Activated CD4-positive, alpha-beta T cell treated with anti-CD3 and anti-CD28 coated beads, Interleukin-2, amount 10 ng/mL, durations not matched to agents 7 days and 5 days (primary cell): ENCODE measurements at places on chromosomes 1 and 21.

- no peak for DNase-seq
Observed at GRCh38 chr1:242011894-242012660, 13.2 kb upstream of the MAP1LC3C start.

DNA sequence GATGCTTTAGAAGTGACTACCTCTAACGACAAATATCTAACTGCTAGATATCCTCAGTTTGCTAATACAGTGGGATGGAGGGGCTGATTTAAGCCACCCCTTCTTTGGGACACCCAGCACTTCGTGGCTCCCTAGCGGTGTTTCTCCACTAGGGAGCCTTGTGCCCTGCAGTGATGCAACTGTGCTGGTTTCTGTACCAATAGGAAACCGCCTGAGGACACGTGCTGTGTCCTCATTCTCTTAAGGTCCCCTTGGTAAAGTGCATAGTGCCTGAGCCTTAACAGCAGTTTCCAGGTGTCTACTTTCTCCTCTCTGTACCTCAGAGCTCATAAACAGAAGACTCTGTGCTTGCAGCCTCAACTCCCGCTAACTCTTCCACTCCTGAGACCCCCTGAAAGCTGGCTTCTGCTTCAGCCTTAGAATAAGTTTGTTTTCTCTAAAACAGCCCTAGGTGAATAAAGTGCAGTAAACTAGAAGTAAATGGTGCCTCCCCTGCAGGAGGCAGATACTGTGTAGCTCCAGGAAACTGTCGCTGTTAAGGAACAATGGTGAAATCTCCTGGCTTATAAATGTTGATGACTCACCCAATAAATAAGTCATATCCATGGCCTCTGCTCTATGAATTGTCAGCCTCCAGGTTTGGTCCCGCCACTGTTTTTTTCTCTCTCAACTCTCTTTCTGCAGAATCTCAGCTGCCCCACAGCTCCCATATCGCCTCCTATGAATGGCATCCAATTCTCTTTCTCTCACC, 130.4 kb downstream of the AK5 start:
- DNase-seq, result no peak

GRCh38 chr1:207882692-207883091, 28.2 kb downstream of the CD34 start:
- DNase-seq, result no peak

DNA sequence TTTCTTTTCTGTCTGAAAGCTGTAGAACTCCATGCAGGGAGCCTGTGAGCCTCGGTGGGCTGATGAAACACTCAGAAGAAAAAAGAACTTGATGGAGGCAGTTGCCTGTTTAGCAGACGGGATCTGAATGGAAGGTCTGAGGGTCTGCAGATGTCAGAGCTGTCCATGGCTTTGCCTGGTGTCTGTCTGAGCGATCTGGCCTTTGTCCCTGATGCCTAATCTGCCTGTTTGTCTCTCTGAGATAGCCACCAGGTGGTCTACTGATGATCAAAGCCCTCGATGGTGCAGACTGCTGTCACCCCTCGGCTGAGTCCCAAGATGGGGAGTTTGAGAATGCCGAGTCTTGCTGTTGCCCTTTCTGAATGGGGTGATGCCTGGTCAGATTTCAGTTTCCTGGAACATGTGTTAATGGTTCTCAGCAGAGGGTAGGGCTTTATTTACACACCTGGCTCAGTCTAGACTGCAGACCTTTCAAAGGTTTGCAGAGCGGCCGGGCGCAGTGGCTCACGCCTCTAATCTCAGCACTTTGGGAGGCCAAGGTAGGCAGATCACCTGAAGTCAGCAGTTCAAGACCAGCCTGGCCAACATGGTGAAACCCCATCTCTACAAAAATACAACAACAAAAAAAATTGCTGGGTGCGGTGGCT, 90.4 kb downstream of the KIF26B start:
- DNase-seq, result no peak

GRCh38 chr1:3714284-3714741, 37.9 kb upstream of the CCDC27 start:
- no peak for DNase-seq

- DNase-seq, result no peak
Observed at GRCh38 chr1:110477041-110477440, 26.1 kb downstream of the PROK1 start.

GRCh38 chr1:68340951-68341350, 108.6 kb upstream of the WLS start:
- DNase-seq, result no peak

DNA sequence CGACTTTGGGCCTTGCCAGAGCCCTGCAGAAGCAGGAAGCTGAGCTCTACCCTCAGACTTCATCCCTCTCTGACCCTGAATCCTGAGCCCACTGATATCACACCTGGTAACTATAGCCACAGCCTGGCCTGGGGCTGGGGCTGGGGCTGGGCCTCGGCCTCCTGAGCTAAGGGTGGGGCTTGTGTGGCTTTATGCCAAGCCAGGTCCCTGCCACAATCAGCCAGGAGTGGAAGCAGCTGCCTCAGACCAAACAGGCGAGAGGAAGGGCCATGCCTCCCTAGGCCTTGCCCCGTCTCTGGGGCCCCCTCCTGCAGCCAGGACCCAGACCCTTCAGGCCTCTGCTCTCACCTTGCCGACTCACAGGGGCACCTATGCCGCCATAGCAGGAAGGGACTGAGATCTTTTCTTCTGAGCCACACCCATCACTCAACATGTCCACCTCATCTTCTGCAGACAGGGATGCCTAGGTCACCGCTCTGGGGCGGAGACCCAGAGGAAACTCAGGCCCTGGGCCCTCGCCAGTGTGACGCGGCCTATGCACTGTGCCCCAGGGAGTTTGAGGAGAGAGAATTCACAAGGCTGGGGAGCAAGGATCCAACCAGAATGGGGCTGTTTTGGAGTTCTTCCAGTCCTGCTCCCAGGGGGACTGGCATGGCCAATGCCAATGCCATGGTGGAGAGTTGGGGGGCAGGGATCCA, 5.7 kb downstream of the UBXN11 start:
- no peak for DNase-seq

GRCh38 chr1:91741301-91741700, 144.7 kb downstream of the TGFBR3 start:
- no peak for DNase-seq

DNA sequence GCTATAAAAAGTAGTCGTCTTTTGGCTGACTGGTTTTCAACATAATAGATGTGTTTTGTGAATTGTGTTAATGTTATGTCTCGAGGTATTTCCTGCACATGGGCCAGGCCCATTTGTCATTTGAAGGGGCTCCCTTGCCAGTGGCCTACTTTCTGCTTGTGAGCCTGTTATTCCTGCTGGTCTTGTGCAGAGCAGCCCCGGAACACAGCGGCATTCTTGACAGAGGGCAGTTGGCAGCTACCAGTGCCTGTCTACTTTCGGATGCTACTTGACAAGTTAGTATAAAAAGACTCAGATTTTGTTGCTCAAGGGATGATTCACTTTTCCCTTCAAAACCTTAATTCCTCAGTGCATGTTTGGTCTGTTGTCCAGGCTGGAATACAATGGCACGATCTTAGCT, 28.5 kb downstream of the PGM1 start:
- no peak for DNase-seq
